Stimulated activated naive CD4-positive, alpha-beta T cell treated with Interleukin-2 at 50 U/mL for 16 hours (primary cell): ENCODE measurements at places on chromosomes 11 and 22.

- no peak for DNase-seq
Measured at GRCh38 chr11:119942583-119943297, 195.2 kb downstream of the TRIM29 start.

GRCh38 chr11:789943-790342 lies at the start of gene CEND1:
Gene CEND1, minus strand, starts transcription at chr11:790090. Its CDS starts 1,514 bp downstream, at chr11:788576.
- peak; percentile 17 for DNase-seq

DNA sequence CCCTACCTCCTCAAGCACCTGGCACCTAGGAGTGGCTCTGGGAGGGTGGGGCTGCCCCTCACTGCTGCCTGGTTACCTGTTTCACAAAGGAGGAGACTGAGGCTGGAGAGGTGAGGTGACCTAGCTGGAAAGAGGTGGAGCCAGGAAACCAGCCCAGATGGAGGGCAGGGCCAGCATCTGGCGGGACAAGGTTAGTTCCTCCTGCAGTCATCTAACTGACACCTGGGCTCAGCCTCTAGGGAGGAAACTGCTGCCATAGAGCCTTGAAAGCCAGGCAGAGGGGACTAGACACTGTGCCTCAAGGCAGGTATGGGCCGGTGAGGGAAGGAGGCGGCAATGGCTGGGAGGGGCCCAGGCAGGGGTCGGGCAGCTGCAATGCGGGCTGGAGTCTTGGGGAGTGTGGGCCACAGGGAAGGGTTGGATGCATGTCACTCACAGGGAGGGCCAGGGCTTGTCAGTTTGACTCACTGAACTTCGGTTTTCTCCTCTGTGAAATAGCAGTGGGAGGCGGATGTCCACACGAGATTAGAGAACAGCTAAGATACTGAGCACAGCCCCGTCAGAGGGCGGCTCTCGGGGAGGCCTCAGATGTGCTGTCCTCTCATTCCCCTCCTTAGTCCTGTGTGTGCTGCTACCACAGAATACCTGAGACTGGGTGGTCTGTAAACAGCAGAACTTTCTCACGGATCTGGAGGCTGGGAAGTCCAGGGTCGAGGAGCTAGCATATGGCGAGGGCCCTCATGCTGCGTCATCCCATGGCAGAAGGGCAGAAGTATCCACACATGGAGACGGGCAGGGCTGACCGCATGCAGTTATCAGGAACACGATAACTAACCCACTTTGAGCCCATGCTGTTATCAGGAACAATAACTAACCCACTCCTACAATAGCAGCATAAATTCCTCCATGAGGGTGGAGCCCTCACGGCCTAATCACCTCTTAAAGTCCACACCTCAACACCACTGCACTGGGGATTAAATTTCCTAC lies 16.1 kb downstream of the MGAT3 start:
- no peak for DNase-seq

- DNase-seq, result no peak
Measured at GRCh38 chr11:109109571-109110315, 312.2 kb upstream of the C11orf87 start.

DNA sequence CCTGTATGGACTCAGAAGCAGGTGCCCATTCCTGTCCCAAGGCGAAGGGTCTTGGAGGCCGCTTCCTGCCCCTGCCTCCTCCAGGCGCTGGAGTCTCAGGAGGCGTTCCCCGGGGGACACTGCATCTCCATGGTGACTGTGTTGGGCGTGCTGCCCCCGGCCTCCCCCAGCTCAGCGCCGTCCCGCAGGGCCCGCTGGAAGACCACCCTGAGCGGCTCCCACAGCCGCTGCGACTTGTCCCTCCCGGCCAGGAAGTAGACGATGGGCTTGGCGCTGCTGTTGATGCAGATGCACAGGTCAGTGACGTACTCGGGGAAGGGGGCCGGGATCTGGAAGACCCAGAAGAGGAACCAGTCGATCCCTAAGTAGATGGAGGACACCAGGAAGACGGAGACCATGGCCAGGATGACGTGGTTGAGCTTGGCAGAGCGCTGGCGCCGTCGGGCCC lies 7.8 kb downstream of the MRGPRF start:
- DNase-seq, result no peak

DNA sequence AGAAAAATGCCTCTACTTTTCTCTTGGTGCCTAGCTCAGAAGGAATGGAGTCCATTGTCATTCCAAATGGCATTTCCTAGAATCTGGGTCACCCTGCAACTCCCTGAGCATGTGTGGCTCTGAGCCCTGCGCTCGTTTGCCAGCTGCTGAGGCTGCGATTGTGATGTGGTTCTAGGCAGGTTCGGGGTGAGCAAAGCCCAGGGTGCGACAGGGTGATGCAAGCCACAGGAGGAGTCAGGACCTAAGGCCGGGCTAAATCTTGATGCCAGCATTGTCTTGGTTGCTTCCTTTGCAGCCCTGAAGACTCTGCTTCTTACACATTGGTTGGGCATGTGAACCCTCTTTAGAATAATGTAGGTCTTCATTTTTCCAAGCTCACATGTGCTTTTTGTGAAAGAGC lies 131.0 kb downstream of the MORC2 start:
- DNase-seq, result no peak

DNA sequence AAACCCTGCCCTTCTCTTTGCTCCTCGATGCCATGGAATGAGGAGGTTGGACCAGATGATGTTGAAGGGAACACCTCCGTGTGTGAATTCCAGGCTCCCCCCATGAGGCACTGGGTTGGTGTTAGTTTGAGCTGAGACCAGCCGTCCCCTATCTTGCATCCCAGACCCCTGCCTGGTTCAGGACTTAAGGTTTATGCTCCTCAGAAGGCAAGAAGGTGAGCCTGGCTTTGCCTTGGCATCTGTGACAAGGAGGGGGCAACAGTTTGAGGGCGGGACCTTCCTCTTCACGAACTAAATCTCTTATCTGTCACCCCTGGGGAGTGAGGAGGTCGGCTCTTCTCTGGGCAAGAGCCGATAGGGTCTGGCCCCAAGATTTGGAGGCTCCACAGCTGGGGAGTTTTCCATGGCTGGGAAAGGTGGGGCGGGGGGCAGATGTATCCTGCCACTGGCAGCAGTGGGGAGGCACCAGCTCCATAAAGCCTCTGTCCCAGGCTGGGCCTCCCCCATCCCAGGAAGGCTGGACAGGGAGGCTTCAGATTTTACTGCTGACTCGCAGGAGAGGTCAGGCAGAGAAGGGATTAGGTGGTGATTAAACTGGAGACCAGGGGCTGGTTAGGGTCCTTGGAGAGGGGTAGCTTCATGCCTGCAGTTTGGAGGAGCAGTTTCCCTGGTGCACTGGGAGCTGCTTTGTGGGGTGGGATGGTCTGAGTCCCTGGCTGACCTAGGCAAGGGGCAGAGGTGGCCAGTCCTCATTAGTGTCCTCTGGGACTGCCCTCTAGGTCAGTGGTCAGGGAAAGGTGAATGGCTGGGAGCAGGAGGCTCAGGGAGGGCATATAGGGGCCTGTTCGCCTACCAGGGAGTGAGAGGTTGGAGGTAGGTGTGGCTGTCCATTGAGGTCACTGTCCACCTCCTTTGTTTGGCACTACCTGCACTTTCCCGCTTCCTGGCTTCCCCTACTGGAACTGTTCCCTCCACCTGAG lies 1.1 kb downstream of the SEC14L2 start:
- no peak for DNase-seq

DNA sequence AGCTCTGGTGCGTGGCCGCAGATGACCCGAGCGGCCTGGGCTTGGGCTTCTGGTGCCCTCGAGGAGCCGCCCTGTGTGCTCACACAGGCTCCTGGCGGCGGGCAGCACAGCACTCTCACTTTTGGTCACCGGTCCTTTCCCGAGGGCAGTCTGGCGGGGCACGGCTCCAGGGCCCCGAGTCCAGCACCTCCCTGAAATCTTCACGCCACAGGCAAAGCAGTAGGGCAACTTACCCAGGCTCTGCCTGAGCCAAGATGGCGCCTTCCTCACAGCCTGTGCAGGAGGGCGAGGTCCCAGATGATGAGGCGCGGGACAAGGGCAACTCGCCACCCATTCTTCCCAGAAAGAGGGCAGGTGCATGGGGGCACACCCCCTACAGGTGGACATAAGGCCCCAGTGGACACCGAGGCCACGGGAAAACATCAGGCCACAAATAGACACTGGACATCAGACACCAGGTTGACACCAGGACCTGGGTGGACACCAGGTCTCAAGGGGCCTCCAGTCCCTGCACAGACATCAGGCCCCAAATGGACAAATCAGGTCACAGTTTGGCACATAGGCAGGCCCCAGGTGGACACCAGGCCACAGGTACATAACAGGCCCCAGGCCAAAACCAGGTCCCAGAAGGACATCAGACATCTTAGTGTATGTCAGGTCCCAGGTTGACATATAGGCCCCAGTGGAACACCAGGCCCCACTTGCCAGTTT lies 57.6 kb upstream of the SEPTIN5 start:
- DNase-seq, result no peak

GRCh38 chr22:19996694-19997384 lies 19.8 kb downstream of the ARVCF start:
- DNase-seq, result no peak

DNA sequence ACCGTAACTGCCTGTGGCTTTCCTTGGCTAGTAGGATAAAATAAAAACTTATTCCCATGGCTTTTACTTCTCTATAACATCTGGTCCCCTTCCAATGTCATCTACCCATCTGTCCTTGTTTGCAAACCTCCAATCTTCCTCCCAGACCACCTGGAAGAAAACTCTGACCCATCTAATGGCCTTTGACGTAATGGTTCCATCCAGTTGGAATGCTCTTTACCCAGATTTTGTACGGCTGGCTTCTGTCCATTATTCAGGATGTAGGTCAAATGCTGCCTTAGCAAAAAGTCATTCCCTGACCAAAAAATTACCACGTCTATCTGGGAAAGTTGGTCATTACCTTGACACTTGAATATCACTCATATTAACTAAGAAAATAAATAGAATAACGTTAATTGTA lies 577.9 kb upstream of the ANO5 start:
- DNase-seq, result no peak

- DNase-seq, result no peak
Measured at GRCh38 chr11:46272816-46273427, 4.5 kb upstream of the CREB3L1 start.

- no peak for DNase-seq
Measured at GRCh38 chr11:64095949-64096348, 60.2 kb downstream of the FLRT1 start.

DNA sequence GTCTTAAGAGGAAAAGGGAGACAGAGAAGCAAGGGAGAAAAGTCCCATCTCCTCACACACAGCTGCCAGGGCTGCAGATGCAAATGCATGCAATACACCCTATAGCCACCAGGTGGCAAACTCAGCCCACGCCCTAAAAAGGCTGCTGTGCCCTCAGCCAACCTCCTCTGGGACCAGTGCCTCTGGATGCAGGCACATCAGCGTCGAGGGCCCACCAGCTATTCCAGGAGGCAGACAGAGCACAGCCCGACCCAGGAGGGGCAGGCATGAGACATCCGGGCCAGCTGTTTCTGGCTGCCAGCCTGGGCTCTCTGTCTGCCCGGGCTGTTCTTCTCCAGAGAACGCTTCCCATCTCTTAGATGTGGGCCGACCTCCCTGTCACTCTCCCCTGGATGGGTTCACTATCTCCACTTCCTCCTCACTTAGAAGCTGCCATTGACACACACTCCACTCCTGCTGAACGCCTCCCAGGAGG lies 39.7 kb downstream of the TPBGL start:
- DNase-seq, result peak; percentile 51

DNA sequence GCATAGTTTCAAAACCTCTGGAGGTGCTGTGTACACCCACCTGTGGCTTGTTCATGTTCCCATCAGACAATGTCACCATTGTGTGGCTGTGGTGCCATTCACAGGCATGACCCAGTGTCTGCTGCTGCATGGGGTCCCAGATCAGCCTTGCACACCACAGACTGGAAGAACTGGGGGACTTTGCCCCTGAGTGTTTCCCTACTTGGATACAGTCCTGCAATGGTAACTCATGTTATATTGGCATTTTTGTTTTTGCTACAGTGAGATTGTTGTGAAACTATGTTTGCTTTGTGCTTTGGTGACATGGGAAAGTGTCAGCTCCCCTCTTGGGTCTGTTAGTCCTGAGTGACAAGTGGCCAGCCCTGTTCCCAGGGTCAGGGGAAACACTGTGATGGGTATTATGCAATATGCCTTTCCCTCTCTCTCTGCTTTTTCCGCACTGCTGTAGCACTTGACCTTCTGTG lies 108.8 kb downstream of the NAV2 start:
- DNase-seq, result no peak

DNA sequence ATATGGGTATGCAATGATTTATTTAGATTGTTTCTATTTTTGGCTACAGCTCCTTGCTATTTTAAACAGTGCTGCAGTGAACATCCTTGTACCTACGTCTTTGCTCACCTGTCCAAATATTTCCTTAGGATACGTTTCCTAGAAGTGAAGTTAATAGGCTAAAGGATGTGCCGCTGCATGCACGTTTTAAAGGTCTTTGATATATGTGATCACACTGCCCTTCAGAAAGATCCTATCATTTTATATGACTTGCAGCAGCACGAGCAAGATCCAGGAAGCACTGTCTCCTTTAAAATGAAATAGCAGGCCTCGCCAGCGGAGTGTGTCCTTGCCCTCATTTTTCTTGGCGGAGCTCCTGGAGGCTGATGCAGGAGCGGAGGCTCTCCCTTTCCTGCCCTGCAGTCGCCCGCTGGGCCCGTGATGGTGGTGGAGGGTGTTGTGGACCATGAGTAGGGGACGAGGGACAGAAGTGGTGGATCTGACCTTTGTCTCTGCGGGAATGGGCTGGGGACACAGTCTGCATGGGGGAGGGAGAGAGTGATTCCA lies 19.4 kb downstream of the RPS6KA4 start:
- no peak for DNase-seq

GRCh38 chr22:45698094-45698493 lies 26.5 kb downstream of the ATXN10 start:
- DNase-seq, result no peak

GRCh38 chr22:19765477-19766239 lies 5.1 kb downstream of the TBX1 start:
- no peak for DNase-seq

- DNase-seq, result no peak
Measured at GRCh38 chr11:94020777-94021481, at the start of gene HEPHL1. Gene HEPHL1, plus strand, starts transcription at chr11:94021354. Its CDS starts 15 bp downstream, at chr11:94021369.

- DNase-seq, result no peak
Measured at GRCh38 chr11:7563281-7563680, 49.5 kb downstream of the PPFIBP2 start.

GRCh38 chr11:70351646-70352045 lies 46.7 kb upstream of the CTTN start:
- no peak for DNase-seq

DNA sequence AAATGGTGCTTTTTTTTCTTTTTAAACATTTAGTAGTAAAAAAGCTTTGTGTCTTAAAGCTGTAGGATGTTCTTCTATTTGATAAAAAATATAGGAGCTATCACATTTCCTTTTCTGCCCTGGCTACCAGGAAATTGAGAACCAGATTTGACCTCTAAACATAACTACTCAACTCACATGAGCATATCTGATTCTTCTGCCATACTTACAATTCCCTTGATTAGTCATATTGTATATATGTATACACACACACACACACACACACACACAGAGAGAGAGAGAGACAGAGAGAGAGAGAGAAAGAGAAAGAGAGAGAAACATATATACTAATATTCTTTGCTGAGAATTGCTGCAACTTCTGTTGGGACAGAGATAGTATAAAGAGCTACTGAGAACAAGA lies 23.0 kb upstream of the GDPD4 start:
- DNase-seq, result no peak

- DNase-seq, result no peak
Measured at GRCh38 chr11:60345489-60345888, 18.4 kb downstream of the MS4A6E start.
